ENCODE measurements at places on chromosomes 1 and 21. TPM values are rescaled to one million over a fixed set of nuclear protein-coding genes. Genes with fewer than 3 reads are reported as not detected.
A peak's percentile ranks its signal among the peaks of the same experiment; 100 is the strongest.

GRCh38 chr1:240691909-240692705, 80.2 kb upstream of the GREM2 start:
- DNase-seq: peak; percentile 55

DNA sequence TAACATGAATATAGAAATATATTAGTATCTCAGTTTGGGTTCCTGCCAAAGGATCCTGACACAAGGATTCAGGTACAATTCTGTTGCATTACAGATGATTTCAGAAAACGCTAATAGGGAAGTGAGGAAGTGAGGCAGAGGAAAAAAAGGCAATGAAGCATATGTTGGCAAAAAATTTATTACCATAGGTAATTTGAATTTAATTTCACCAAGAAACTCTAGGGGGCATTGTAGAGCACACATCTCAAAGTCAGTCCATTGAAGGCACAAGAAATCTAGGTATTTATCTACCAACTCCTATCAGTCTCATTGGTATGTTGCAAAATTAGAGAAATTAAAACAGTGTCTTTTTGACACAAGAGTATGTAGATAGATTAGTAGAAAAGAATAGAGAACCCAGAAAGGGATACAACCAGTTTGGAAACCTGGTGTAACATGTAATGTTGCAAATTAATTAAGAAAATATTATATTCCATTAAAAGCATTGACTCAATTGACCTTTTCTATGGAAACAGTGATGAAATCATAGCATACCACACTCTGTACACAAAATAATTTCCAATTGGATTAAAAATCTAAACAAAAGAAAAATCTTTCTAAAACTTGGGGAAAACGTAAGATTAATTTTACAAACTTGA, 104.9 kb upstream of the SNX7 start:
- DNase-seq: no peak

GRCh38 chr1:248625971-248626370, 8.9 kb downstream of the OR2T11 start:
- DNase-seq: no peak

DNA sequence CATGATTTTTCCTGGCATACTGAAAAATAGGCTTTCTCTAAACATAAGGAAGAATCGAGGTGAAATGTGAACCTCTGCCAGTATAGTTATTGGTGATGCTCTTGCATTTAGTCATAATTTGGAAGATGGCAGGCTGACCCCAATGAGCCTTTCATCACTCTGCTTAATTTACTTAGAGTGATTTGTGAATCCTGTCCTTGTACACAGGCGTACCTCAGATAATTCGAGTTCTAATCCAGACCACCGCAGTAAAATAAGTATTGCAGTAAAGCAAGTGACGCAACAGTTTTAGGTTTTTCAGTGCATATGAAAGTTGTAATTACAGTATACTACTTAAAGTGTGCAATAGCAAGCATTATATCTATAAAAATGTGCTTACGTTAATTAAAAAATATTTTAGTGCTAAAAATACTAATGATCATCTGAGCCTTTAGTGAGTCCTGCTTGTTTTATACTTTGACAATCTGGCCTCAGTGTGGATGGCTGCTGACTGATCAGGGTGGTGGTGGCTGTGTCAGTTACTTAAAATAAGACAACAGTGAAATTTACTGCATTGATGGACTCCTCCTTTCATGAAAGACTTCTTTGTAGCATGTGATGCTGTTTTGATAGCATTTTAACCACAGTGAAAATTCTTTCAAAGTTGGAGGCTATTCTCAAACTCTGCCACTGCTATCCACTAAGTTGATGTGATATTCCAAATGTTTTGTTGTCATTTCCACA, 1.7 kb downstream of the PKNOX1 start:
- no peak for DNase-seq

- DNase-seq: no peak
These were observed 27.4 kb downstream of the PALMD start for GRCh38 chr1:99673315-99673714.

Gene TCHH
- total RNA-seq: 0.07 TPM

Gene DR1
- total RNA-seq: 62.3 TPM

Gene CENPS
- 15.7 TPM for total RNA-seq

GRCh38 chr1:111489604-111490003, 13.8 kb downstream of the ADORA3 start:
- DNase-seq: no peak

DNA sequence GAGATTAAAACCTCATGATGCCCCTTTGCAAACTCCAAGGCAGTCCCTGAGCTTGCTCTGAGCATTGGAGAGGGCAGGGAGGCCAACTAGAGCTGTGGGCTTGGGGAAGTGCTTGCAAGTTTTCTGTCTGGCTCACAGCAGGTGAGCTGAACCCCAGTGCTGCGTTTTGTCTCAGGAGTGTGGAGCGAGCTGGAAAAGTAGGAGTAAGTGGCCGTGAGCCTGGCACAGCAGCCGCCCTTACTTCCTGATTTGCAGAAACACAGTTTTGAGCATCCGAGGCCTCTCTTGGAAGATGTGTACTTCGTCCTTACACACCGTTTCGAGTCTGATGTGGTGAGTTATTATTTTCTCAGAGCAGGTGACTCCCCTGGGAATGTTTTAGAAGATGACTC, 221.2 kb upstream of the C1orf174 start:
- DNase-seq: no peak

Gene S100A8
- not detected for total RNA-seq

DNA sequence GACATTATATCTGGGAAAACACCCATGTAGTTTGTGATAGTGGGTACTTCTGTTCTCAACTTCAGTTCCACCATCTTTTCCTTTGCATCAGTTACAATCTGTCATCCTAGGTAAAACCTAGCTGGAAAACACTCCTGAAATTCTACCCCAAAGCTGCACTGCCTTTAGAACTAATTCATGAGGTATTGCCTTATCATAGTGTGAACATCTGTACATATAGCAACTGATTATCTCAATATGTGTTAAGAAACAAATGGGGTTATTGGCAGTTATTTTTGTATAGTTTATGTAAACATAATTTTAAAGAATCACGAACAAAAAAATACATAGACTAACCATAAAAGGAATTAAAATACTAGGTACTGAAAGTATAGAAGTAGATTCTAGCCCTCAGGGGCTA, 6.4 kb upstream of the NEK7 start:
- DNase-seq: no peak

- no peak for DNase-seq
These were observed 10.7 kb downstream of the SH2D2A start for GRCh38 chr1:156805766-156806511.

DNA sequence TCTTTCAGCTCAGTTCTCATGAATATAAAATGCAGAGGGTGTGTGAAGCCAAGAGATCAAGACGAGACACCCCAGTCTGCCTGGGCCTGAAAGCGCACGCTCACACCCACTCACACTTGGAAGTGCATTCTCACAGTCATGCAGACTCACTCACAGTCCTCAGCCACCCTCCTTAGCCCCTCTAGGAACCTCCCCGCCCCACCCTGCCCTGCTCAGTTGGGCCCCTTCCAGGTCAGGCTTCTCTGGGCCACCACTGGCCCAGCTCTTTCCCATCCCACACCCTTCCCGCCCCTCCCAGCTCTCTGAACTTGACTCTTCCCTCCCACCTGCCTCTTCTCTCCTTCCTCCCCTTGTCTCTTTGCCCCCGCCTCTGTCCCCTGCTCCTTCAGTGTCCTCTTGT, 93.8 kb downstream of the EPHB2 start:
- no peak for DNase-seq

Gene ODR4
- total RNA-seq: 13.8 TPM

GRCh38 chr1:29876902-29877301, 640.6 kb downstream of the PTPRU start:
- peak; percentile 17 for DNase-seq

DNA sequence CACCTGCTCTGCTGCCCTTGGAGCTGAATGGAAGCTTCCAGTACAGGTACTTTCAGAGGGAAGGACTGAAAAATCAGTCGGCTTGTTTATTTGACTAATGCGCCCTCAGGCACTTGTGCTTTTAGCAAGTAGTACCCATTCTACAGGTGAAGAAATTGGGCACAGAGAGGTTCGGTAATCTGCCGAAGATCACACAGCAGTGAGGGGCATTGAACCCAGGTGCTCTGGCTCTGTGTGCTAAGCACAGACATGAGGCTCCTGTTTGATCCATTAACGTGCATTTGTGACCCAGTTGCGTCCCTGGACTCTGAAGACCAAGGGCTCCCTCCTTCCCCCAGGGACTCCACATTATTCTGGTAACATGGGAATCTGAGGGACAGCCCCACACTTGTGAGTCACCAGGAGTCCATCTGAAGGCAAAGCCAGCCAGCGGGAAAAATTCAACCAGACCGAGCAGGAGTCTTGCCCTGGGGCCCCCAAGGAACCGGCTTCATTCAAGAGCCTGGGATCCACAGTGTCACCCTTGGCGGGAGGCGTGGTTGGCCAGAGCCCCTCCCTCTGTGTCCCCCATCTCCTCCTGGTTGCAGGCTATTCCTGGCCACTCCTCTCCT, 192.4 kb upstream of the ARHGEF16 start:
- DNase-seq: no peak

GRCh38 chr1:154870115-154870571, at the start of gene KCNN3:
Gene KCNN3 (minus strand): TSS chr1:154870281. CDS start chr1:154869964, 317 bp downstream.
- peak; percentile 84 for DNase-seq

DNA sequence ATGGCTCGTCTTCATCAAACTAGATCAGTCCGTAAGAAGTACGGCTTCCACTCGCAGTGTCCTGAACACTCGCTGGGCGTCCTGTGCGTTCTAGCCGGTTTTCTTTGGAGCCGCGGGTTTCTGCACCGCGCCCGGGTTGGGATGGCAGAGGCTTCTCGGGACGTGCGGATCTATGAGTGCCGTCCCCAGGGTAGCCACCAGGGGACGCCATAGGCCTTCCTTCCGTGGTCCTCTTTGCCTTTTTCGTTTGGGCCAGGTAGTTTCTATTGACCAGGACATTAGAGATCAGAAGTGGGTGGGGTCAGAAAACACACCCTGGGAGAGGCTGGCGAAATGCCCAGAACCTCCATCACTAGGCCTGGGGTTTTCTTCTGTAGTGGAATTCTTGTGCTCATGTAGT, 273.8 kb downstream of the FAM72C start:
- DNase-seq: peak; percentile 73

- DNase-seq: peak; percentile 85
These were observed 25.0 kb downstream of the SZT2 start for GRCh38 chr1:43414634-43415223.

DNA sequence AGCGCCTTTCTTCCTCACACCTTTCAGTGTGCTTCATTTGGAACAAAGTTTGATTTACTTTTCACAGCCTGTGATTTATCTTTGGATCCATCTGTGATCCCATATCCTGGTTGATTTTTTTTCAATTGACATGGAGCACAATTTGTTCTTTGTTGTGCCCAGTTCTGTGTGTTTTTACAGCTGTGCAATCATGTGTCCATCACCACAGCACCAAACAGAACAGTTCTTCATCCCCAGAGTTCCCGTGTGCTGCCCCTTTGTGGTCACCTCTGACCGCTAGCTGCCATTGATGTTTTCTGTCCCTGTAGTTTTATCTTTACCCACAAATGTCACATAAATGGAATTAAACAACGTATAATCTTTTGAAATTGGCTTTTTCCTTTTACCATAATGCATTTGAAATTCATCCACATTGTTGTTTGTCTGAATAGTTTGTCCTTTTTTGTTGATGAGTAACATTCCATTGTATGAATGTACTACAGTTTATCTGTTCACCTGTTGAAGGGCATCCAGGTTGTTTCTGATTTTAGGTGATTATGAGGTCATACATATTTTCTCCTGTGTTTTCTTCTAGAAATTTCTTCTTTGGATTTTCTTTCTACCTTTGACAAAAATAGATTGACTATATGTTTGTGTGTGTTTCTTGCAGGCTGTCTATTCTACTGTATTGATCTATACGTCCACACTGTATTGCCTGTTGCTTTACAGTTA, 17.4 kb downstream of the MIGA1 start:
- no peak for DNase-seq

GRCh38 chr21:27570306-27570868, 603.5 kb upstream of the ADAMTS5 start:
- no peak for DNase-seq

Gene MAD2L2
- total RNA-seq: 310 TPM

Gene FNBP1L
- total RNA-seq: 94.2 TPM

Gene OLFM3
- 0.73 TPM for total RNA-seq

DNA sequence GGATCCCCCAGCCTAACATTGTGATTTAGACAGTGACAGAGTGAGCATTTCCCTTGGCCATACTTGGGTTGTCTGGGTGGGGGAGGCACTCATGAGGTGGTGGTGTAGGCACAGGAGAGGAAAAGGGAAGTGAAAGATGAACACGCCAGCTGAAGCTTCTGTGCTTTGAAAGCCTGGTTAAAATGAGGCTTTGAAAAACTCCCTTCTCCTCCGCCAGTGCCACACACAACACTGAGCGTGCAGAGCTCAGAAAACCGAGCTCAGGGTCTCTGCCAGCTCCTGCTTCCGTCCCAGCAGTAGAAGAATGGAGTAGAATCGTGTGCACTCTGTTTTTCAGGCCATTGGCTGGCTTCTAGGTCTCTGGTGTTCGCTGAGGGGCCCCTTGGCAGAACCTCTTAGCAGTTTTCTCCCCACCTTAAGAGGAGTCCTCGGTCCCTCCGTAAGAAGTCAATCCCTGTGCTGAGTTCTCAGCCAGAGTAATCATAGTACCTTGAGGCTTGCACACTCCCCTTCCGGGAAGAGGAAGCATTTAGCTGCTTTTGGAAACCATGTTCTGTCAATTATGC, 12.9 kb downstream of the PLEKHM2 start:
- DNase-seq: no peak

DNA sequence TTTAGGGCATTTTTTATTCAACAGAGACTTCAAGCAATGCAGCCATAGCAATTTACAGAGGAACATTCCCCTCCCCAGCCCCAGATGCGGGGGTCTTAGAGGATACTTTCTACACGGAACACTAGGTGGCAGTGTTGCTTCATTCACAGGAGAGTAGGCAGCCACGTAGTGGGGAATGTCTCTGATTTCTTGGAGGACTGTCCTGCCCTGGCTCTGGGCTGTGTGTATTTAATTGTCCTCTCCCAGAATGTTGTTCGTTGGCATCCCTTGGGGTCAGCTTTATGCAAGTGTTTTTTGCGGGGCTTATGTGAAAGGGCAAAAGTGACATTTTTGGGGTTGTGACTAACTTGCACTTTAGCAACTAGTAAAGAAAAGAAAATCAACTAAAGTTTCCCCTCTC, 96.9 kb downstream of the PAPPA2 start:
- DNase-seq: peak; percentile 17

Gene LCE1D
- not detected for total RNA-seq

Gene KCNK2
- 1.2 TPM for total RNA-seq

DNA sequence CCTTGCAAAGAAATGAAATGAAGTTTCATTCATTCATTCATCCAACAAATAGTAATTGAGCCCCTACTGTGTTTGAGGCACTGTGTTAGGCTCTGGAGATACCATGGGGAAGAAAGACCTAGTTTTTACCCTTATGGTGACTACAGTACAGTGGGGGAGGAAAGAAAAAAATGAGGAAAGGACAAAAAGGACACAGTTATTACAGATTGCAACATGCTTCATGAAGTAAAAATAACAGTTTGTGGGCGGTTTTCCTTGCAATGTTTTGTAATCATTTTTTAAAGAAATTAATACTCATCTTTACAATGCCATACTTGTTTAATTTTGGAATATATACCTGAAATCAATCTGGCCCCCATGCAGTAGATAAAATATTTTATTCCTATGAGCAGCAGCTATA, 120.3 kb downstream of the TM2D1 start:
- no peak for DNase-seq

Measured in H1 (cell line).